Mesothelial cell of epicardium (in vitro differentiated cells): ENCODE measurements at places on chromosomes 1 and 21. TPM values are rescaled to one million over a fixed set of nuclear protein-coding genes. Genes with fewer than 3 reads are reported as not detected.

DNA sequence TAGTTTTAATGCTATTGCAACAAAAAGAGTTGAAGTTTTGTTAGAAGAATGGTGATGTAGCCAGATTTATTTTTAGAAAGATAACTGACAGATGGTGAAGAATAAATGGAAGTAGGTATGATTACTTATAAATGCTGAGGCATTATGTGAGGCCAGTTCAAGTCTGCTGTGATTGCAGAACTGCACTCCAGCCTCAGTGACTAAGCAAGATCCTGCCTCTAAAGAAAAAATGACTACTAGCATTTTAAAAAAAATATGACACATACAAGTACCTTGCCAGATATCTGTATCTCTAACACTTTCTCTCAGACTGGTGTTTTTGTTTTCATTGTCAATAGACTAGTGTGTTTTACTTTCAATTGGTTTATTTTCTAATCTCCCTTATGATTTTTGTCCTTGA, 1242.4 kb upstream of the ADGRL4 start:
- DNase-seq: no peak

DNA sequence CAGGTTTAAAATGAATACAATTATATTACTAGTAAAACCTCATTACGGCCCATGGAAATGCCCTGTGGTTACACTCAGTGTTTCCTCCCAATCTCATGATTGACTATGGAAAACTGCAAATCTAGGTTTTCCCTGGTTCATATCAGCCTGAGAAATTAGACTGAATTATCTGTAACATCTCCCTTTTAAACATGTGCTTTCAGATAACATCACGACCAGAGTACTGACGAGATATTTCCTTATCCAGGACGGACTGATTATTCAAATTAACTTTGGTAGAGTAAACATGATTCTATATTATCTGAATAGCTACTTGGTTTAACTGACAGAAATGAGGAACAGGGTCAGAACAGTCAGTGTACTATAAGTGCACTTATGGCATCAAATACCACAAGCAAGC, 82.3 kb downstream of the RGS7 start:
- no peak for DNase-seq

GRCh38 chr1:209808059-209808581, 2.2 kb upstream of the IRF6 start:
- DNase-seq: no peak

DNA sequence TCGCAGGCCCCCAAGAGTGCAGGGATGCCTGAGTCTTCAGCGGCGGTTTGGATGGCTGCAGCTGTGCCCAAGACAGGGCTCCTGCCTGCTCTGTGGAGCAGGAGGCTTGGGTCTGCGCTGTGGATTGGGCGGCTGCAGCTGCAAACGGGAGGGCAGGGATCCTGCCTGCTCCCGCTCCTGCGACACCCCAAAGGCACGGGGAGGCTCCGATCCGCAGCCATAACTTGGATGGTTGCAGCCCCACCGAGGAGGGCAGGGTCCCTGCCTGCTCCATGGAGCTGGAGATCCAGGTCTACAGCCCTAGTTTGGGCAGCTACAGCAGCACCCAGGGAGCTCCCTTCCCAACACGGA, 898.8 kb upstream of the NEGR1 start:
- no peak for DNase-seq

DNA sequence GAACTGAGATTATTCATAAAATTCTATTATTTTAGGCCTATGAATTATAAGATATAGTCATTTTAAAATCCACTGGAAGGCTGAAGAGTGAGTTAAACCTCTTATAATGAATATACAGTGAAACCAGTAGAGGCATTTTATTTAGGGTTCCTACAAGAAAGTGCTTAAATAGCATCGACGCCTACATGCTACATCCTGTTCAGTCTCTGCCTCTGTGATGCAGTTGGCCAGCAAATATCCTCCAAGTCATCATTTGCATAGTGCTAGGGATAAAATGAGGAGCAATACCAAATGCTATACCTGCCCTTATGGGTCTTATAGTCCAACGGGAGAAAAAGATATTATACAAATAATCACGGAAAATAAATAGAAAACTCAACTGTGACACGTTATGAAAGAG, 59.6 kb downstream of the EDEM3 start:
- no peak for DNase-seq

DNA sequence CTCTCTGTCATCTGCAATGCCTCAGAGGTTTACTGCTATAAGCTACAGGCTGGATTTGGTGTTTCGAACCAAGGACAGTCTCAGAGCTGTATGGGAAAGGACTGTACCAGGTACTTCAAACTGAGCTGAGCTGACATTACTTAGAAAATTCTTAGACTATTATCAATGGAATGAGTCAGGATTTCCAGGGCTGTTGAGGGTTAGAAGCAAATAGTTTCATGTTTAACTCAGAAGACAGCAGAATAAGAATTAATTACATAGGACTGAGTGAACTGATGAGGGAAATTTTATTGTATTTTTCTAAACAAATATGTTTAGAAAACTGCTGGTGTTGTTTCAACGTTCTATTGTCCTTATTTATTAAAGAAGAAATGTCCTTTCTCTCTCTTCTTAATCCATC, 74.3 kb upstream of the CAPZB start:
- no peak for DNase-seq

GRCh38 chr1:12180315-12180714, 13.5 kb downstream of the TNFRSF1B start:
- DNase-seq: no peak

- DNase-seq: no peak
Measured at GRCh38 chr1:168179438-168180147, 831 bp downstream of the TIPRL start.

GRCh38 chr1:78682496-78682895, 32.9 kb downstream of the IFI44 start:
- no peak for DNase-seq

GRCh38 chr1:173148971-173149370, 58.2 kb downstream of the TNFSF4 start:
- no peak for DNase-seq

DNA sequence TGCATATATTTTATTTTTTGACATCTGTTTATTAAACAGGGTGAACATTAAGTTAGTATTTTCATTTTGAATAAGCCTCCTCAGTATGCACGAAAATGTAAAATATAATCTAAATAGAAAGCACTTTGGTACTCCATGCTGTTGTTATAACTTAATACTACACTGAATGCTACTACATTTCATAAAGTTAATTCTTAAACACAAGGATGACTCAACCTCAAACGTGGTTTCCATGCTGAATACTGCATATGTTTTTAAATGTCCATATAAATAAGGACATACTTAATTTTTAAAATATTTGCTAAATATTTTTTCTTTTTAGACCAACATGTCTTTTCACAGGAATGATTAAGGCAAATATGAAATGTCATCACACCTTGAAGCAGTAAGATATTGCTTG, 83.9 kb downstream of the USP24 start:
- DNase-seq: no peak

GRCh38 chr1:242811092-242811840, 286.8 kb upstream of the PLD5 start:
- no peak for DNase-seq

DNA sequence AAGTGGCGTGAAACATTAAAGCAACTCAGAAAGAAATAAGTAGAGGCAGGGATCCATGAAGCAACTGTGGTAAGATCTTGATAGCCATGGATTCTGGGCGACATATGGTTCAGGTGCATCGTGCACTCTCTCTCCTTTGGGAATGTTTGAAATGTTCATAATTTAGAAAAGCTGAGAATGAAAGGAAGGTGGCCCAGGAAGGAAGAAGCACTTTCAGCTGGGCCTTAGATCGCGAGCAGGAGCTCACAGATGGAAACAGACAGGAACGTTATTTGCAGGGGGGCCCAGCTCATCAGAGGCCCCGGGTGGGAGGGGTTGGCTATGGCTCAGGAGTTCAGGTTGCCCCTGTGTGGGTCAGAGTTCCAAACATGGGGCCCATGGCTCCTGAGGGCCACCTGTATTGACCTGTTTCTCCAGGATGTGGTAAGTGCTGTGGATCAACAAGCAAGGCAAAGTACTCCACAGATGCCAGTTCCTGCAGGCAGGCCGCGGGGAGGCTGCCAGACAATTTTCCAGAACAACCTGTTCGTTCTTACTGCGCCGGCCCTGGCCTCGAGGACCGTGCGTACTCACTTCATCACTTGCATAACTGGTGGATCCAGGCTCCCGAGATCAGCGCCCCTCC, 253.2 kb downstream of the TOMM20 start:
- no peak for DNase-seq

DNA sequence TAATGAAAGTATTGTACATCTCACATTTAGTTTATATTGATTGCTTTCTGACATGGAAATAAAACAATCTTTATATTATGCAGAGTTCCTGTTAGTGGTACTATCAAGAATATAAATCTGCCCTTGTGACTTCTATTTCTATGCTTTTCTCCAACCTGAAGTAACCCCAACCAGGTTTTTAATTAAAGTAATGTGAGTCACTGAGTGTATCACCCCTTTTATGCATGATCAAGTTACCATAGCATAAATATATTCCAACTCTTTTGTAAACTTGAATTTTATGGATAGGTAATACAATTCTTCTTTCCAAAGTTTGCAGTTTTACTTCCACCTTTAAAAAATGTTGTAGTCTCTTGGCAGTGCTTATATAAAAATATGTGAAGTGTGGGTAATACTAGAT, 532.3 kb downstream of the USP25 start:
- DNase-seq: no peak

GRCh38 chr1:111448482-111448917, 556 bp downstream of the WDR77 start:
- DNase-seq: no peak

DNA sequence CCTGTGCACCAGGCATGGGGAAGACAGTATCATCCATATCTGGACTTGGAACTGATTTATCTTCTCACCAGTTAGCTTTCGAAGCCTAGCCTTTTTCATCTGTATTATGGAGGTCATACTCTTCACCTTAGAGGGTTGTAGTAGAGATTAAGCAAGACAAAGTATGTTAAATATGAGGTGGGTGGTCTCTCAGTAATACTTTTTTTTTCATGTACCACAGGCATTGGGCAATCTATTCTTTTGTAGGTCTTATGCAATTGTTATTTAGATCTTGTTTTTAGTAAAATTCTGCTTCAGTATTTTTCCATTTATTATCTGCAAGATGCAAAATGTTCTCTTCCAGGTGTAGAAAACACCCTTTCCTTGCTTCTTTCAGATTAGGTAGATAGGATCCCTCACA, 35.2 kb upstream of the OR2B11 start:
- no peak for DNase-seq

GRCh38 chr1:231779081-231779480, 152.5 kb downstream of the DISC1 start:
- DNase-seq: no peak

DNA sequence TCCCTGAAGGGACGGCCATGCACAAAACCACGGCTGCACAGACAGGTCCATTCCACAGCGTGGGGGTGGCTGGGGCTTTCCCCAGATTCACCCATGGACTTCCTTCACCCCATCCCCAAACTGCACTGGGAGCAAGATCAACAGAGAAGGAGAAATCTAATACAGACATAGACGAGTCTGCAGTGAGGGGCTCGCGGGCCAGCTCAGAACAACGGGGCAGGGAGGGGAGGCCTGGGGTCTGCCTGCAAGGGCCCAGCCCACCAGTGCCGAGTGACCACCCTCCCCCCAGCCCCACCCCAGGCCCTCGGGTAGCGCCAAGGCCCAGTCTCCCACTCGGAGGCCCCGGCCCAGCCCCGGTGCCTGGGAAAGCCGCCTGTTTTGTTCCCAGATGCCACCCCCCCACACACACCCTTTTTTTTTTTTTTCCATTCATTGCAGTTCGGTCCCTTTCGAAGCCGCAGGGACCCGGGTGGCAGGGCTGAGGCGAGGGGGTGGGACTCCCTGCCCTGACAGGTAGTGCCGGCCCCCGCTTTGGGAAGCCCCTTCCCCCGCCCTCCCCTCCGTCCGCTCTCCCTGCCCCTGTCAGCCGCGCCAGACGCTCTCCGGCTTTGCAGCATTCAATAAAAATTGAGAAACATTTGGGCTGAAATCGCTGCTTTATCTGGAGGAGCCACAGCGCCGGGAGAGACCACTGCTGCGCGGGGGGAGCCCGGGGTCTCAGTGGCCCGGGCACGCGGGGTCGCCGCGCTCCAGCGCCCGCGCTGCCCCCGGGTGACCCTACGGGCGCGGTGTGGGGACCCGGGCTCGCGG, 543 bp upstream of the EPHB2 start:
- peak; percentile 75 for DNase-seq

DNA sequence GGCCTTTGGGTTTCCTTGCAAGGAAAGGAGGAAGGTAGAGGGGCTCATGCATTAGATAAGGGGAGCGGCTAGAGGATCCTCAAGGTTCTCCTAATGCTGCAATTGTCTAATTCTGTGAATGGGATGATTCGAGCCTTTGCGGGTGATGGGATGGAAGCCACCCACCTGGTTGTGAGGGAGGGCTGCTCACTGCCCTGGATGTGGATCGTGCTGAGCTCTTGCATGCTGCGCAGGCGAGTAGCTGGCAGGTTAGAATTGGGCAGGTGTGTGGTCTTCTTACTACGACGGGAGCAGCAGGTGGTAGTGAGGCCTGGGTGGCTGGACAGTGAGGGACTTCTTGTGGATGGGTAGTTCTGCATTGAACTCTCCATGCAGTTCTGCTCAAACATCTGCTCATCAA, 21.2 kb downstream of the DDX20 start:
- no peak for DNase-seq

- DNase-seq: no peak
Measured at GRCh38 chr1:229874136-229874535, 192.9 kb upstream of the GALNT2 start.

- DNase-seq: no peak
Measured at GRCh38 chr1:238302646-238303045, 411.9 kb upstream of the ZP4 start.

GRCh38 chr1:46813858-46814396, 15.1 kb downstream of the CYP4B1 start:
- DNase-seq: no peak

- DNase-seq: peak; percentile 13
Measured at GRCh38 chr1:47616036-47616435, 178.2 kb downstream of the FOXD2 start.

MUTYH gene
- total RNA-seq: 39.5 to 43.1 TPM (median 43.0 TPM) in 3 replicates

S100A3 gene
- not detected in 3 replicates for total RNA-seq

ASTN1 gene
- total RNA-seq: 3.9 to 4.4 TPM (median 4.0 TPM) in 3 replicates

CFHR4 gene
- not detected in 3 replicates for total RNA-seq

TRAF3IP3 gene
- total RNA-seq: 0.85 to 1.2 TPM (median 1.1 TPM) in 3 replicates

RNPC3 gene
- 28.4 to 30.0 TPM (median 29.6 TPM) in 3 replicates for total RNA-seq

USH2A gene
- 0.02 to 0.05 TPM (median 0.04 TPM) in 3 replicates for total RNA-seq

PINK1 gene
- total RNA-seq: 37.7 to 41.3 TPM (median 38.1 TPM) in 3 replicates

OR2T33 gene
- total RNA-seq: not detected in 3 replicates

SERINC2 gene
- 45.4 to 49.1 TPM (median 47.1 TPM) in 3 replicates for total RNA-seq

DIO1 gene
- not detected in 3 replicates for total RNA-seq

ADGRL2 gene
- 81.5 to 89.8 TPM (median 83.4 TPM) in 3 replicates for total RNA-seq

GBP7 gene
- not detected in 3 replicates for total RNA-seq

FLG2 gene
- total RNA-seq: not detected in 3 replicates
